Hair follicular keratinocyte (primary cell): ENCODE measurements at places on chromosomes 11 and 22. TPM values are rescaled to one million over a fixed set of nuclear protein-coding genes. Genes with fewer than 3 reads are reported as not detected.

The HOATZ gene
- 1.1 TPM in 1 of 2 replicates, not detected in the other for total RNA-seq

The CALCA gene
- not detected in 2 replicates for total RNA-seq

The ELFN2 gene
- total RNA-seq: 0.61 and 1.9 TPM in 2 replicates

The MYOD1 gene
- total RNA-seq: not detected in 2 replicates

The TRIM6 gene
- 2.7 and 2.8 TPM in 2 replicates for total RNA-seq

The SCN4B gene
- total RNA-seq: 2.5 and 7.8 TPM in 2 replicates

The CACNA1I gene
- under 0.01 TPM in 1 of 2 replicates, not detected in the other for total RNA-seq

The OR2AG2 gene
- total RNA-seq: 0.11 TPM in 1 of 2 replicates, not detected in the other

The RIMBP3C gene
- not detected in 2 replicates for total RNA-seq

The TMEM86A gene
- 0.72 and 2.2 TPM in 2 replicates for total RNA-seq

The OR52A1 gene
- total RNA-seq: not detected in 2 replicates

The PLAAT5 gene
- not detected in 2 replicates for total RNA-seq

The KCNQ1OT1 gene
- 0.11 and 0.31 TPM in 2 replicates for total RNA-seq

The TMEM25 gene
- total RNA-seq: 26.8 and 42.5 TPM in 2 replicates

The CBLIF gene
- not detected in 2 replicates for total RNA-seq

The FIBIN gene
- 0.46 and 1.7 TPM in 2 replicates for total RNA-seq

The CCDC89 gene
- 0.70 and 0.76 TPM in 2 replicates for total RNA-seq

The OR8K1 gene
- total RNA-seq: not detected in 2 replicates

The NPTXR gene
- 0.16 TPM in 1 of 2 replicates, not detected in the other for total RNA-seq

The FOSL1 gene
- 141 and 144 TPM in 2 replicates for total RNA-seq

The CD6 gene
- 0.86 TPM in 1 of 2 replicates, not detected in the other for total RNA-seq

The C22orf42 gene
- not detected in 2 replicates for total RNA-seq

The XKR3 gene
- not detected in 2 replicates for total RNA-seq

The TAF1D gene
- total RNA-seq: 99.1 and 103 TPM in 2 replicates

The CRYBB3 gene
- not detected in 2 replicates for total RNA-seq

The BRSK2 gene
- total RNA-seq: 0.04 and 0.23 TPM in 2 replicates

The MMP13 gene
- 0.16 TPM in 1 of 2 replicates, not detected in the other for total RNA-seq

The FOLR1 gene
- total RNA-seq: not detected in 2 replicates
